H7 (cell line): ENCODE measurements at places on chromosomes 7 and 10. TPM values are rescaled to one million over a fixed set of nuclear protein-coding genes. Genes with fewer than 3 reads are reported as not detected.

PRPS1L1 gene
- total RNA-seq = not detected in 2 replicates

GRCh38 chr7:68564306-68565135, 1033.8 kb upstream of the AUTS2 start:
- no peak for DNase-seq

HABP2 gene
- total RNA-seq = not detected in 2 replicates

DNA sequence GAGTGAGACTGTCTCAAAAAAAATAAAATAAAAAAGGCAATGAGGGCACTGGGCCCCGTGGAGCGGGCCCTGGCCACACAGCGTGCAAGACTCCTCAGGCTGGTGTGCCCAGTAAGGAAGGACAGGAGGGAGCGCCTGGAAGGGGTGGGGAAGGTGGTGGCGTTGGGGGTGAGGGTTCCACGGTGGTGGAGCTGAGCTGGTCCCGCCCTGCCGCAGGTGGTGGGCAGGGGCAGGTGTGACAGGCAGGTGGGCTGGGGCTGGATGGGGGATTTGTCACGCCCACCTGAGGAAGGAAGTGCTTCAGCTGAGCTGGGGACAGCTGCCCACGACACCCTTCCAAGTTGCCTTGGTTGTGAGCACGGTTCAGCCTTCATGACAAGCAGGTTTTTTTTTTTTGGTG, 760 bp upstream of the PRAP1 start:
- peak; percentile 73 for DNase-seq

DNA sequence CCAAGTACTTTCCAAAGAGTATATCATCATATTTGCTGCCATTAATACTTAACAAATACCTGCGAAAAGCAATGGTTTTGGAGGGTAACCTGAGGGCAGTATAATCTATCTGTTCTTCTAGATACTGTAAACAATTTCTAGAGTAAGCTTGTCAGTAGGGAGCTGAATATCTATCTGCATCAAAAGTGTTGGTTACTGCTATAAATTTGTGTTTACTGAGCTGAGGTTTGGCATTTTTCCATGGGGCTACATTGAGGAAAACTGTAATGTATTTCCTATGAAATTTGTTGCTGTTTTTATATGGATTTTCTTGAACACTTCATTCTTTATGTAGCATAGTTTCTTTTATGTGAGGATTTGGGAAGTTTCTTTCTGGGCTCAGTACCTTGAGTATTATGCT, 913.4 kb downstream of the CNTNAP2 start:
- DNase-seq = no peak

- no peak for DNase-seq
Measured at GRCh38 chr7:51249991-51250390, 66.6 kb downstream of the COBL start.

GRCh38 chr7:129617178-129617577, 5.7 kb downstream of the NRF1 start:
- DNase-seq = no peak

FAM180A gene
- total RNA-seq = not detected in 2 replicates

DNA sequence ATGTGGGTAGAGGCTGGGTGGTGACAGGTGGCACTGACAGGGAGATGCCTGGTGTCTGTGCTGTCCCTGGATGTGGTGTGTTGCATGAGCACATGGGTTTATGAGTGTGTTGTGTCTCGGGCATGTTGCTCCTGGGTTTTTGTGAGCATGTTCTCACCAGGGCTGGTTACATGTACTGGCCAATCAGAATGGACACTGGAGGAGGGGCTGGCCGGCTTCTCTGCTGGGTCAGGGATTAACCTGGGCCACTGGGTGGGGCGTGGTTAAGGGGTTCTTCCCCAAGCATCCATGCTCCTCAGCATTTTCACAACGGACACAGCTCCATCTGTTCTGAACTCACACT, 20.8 kb upstream of the VOPP1 start:
- peak; percentile 20 for DNase-seq

GRCh38 chr10:24246365-24246764, 37.4 kb downstream of the KIAA1217 start:
- DNase-seq = no peak

GATA3 gene
- total RNA-seq = 0.11 and 1.1 TPM in 2 replicates

ACTR3C gene
- total RNA-seq = 0.73 and 3.2 TPM in 2 replicates

DNA sequence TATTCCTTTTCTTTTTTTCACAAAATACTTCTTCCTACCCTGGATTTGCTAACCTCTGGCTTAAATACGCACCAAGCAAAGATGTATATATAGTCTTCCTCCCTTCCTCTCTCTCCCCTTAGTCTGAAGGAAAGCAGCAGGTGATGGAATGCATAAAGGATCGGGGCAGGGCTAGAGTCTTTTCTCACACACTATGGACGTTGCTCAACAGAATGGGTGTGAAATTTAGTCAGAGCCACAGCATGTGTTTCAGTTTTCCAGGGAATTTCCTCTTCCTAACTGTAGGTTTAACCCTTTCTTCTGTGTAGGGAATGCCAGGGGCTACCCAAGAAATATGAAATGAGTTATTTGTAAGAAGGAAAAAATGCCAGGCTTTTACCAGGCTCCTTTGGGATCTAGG, 71.4 kb upstream of the NFKB2 start:
- DNase-seq = peak; percentile 35

GRCh38 chr10:20446561-20447193, 450.4 kb downstream of the NEBL start:
- no peak for DNase-seq

FAM25C gene
- not detected in 2 replicates for total RNA-seq

SPDYE16 gene
- not detected in 2 replicates for total RNA-seq

DNA sequence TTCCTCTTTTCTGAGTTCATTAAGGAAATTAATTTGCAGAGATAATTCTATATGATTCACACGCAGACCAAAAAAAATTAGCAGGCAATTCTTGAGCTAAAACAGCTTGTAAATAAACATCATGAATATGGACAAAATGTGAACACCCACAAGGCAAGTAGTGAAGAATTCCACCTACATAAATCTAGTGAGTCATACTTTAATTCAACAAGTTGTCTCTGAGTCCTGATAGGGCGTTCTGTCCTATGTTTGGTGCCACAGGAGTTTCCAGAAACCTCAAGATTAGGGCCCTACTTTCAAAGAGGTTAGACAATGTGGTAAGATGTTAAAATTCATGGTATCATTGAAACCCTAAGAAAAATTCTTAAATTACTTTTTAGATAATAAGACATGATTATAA, 122.3 kb downstream of the SGMS1 start:
- DNase-seq = no peak

CBLL1 gene
- total RNA-seq = 28.1 and 28.2 TPM in 2 replicates

DNA sequence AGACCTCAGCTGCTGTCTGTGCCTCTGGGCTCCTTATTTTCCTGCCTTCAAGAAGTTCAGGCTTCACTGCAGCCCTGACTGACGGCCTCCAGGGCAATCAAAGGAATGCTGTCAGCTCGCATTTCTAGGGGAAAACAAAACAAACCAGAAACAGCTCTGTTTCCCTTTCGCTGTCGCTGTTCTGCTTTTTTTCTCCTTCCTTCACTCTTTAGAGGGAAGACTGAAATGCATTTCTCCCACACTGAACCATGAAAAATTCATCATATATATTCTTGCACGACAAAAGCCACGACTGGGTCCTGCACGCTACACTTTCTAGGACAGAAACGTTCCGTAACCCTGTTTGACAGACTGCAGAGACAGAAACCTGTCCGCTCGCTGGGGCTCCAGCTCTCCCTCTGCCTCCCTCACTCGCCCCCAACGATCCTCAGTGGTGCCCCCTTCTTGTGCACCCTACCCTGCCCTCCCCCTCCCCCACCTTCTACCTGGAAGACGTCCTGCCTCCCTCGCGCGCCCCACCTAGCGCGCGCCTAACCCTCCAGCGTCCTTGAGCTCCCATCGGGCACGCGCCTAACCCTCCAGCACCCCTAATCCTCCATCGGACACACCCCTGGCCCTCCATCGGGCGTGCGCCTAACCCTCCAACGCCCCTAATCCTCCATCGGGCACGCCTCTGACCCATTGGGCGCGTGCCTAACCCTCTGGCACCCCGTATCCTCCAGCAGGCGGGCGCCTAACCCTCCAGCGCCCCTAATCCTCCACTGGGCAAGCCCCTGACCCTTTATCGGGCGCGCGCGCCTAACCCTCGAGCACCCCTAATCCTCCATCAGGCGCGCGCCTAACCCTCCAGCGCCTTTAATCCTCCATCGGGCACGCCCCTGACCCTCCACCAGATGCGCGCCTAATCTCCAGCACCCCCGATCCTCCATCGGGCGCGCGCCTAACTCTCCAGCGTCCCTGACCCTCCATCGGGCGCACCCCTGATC, 37.1 kb downstream of the SVOPL start:
- peak; percentile 68 for DNase-seq

GRCh38 chr7:128128401-128128800, 97.2 kb upstream of the LRRC4 start:
- no peak for DNase-seq

DNA sequence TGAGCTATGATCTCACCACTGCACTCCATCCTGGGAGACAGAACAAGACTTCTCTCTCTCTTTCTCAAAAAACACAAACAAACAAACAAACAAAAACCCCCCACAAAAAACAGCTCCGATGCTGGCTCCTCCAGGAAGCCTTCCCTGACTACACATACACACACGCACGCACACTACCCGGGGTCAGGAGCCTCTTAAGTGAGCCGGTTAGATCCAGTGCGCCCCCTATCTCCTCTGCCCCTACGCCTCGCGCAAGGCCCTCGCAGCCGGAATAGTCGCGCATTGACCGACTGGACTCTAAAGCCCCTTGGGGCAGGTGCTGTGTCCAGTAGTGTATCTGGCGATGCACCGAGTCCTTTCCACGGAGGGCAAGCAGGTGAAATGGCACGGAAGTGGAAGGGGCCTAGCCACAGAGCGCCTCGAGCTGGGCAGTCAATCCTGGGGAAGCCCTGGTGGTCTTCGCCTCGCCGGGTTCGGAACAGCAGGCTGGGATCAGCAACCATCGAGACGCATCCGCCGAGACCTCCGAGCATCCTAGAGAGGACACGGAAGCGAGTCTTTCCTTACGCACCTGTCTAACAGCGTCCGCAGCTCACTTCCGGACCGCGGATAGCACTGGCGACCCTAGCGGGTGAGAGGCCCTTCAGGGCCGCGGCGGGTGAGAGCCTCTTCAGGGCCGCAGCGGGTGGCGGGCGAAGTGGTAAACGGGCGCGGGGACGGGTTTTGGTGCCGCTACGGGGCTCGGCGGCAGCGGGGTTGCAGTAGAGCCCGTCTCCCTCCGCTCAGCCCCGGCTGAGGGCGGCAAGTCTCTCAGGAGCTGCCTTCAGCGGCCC, at the start of gene ZSCAN25:
TSS of gene ZSCAN25 (plus strand) at position 588 of the 833 bp plus-strand sequence. CDS start 2,661 bp downstream, outside the sequence.
- peak; percentile 94 for DNase-seq

STAG3 gene
- total RNA-seq = 2.4 and 10.3 TPM in 2 replicates

ZMIZ2 gene
- 16.6 and 17.9 TPM in 2 replicates for total RNA-seq

GRCh38 chr10:28241741-28242399, 61.0 kb downstream of the MPP7 start:
- peak; percentile 33 for DNase-seq

TACC2 gene
- 8.8 and 11.8 TPM in 2 replicates for total RNA-seq

TMEM229A gene
- 0.15 and 0.42 TPM in 2 replicates for total RNA-seq

- no peak for DNase-seq
Measured at GRCh38 chr7:29471444-29472138, 92.0 kb upstream of the PRR15 start.

- DNase-seq = no peak
Measured at GRCh38 chr10:111233439-111233838, 156.6 kb downstream of the ADRA2A start.

GRCh38 chr10:100349672-100350071, 2.6 kb downstream of the SCD start:
- DNase-seq = no peak

DNA sequence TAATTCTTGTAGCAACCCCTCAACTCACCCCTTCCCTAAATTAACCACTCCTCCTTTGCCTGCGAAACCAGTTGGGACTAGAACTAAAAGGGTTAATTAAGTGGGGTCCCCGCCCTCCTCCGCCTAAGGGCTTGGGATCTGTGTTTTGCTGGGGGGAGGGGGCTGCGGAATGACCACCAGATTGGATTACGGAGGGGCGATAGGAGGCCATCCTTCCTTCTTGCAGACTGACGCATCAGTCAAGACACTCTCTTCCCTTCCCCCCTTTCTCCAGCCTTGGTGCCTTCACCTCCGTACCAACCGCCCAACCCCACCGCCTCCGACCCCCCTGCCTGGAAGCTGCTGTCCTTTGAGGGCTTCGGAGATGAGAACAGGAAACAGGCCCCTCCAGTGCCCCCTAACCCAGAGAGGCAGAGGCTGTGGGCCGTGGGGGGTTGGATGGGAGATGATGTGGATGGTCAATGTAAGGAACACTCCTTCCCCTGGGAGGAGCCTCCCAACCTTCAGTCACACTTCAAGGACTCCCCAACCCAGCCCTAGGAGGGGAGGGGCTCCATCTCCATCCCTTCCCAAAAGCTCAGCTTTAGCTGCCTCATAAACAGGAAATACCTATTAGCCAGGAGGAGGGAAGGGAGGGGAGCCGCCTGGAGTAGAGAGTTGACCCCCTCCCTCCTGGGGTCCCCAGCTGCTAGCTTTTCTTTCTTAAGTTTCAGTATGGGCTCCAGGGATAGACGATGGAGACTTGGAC, 997 bp upstream of the LDB1 start:
- DNase-seq = peak; percentile 88

- no peak for DNase-seq
Measured at GRCh38 chr10:43680035-43680434, 31.4 kb upstream of the ZNF32 start.

GRCh38 chr10:43570971-43571370, 3.4 kb downstream of the ZNF239 start:
- DNase-seq = no peak

CALML5 gene
- total RNA-seq = not detected in 2 replicates

DNA sequence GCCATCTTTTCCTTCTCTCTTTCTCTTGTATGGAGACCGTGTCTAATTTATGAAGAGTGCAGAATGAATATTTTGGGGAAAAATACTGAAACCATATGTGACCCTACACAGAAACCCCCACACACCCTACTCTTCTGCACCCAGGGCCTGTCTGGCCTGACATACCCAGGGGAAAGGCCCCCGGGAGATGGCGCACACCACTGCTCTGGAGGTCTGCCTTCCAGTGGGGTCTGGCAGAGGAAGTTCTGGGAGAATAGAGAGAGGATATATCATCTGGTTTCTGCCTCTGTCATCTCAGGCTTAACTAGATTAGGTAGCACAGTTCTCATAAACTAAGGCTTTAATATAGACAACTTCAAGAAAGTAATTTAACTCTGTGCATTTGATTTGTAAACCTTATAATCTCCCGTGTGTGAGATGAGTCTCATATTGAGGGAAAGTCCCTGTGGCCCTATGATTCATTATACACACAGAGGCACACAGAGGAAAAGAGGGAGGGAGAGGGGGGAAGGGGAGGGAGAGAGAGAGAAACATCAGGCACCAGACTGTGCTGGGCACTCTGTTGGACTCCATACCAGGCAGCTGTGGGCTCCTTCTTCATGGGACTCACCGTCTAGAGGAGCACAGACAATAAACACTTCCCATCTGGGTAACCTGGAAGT, 123.3 kb downstream of the AOAH start:
- no peak for DNase-seq

DNA sequence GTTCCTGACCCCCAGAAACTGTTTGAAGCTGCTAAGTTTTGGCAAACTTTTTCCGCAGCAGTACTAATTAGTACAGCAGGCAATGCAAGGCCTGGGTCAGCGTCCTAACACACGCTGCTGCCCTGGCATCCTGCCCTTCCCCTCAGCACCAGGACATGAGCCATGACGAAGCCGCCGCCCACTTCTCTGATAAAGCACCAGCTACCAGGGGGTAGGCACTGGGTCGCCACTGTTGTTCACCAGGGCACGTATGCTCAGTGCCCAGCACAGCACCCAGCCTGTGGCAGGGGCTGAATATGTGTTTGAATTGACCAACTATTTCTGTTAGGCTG, 59.5 kb downstream of the CHST15 start:
- no peak for DNase-seq

GRCh38 chr7:67588631-67589030, 592.0 kb downstream of the TYW1 start:
- DNase-seq = no peak
